Uterus (tissue), 4 donors: ENCODE measurements at places on chromosomes 16 and 17. TPM values are rescaled to one million over a fixed set of nuclear protein-coding genes. Genes with fewer than 3 reads are reported as not detected.

The COG4 gene
- total RNA-seq: 33.3 TPM

The FADS6 gene
- not detected for total RNA-seq

The CMC2 gene
- total RNA-seq: 22.3 TPM

The USP7 gene
- total RNA-seq: 223 TPM

The CCDC40 gene
- total RNA-seq: 0.88 TPM

The UNC45B gene
- total RNA-seq: 0.21 TPM

The FOXN1 gene
- not detected for total RNA-seq

- DNase-seq: no peak
- no peak overlapping the region for H3K27ac ChIP-seq
- H3K27me3 ChIP-seq: no peaks in the 10 kb centered on the region
- no peak overlapping the region for H3K4me3 ChIP-seq
Observed at GRCh38 chr17:79586131-79586530, 24.7 kb downstream of the RBFOX3 start.

DNA sequence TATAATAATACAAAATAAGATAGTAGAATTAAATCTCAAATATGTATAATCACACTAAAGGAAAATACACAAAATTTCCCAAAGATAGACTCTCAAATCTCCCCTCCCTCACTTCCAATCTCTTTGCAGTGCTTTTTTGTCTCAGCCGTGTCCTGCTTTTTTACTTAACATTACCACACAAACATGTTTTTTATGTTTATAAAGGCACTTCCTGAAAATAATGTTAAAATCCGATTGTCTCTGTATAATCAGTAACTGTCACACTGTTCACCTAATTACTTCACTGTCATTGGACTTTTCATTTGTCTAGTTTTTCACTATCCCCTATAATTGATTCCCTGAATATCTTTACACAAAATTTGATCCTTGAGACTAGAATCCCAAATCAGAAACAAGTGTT is 38.2 kb upstream of the ALDH3A2 start:
- DNase-seq: no peak
- no peaks in the 10 kb centered on the region for H3K4me1 ChIP-seq
- no peak overlapping the region for H3K27ac ChIP-seq
- H3K4me3 ChIP-seq: no peak overlapping the region
- no peaks in the 10 kb centered on the region for H3K36me3 ChIP-seq

DNA sequence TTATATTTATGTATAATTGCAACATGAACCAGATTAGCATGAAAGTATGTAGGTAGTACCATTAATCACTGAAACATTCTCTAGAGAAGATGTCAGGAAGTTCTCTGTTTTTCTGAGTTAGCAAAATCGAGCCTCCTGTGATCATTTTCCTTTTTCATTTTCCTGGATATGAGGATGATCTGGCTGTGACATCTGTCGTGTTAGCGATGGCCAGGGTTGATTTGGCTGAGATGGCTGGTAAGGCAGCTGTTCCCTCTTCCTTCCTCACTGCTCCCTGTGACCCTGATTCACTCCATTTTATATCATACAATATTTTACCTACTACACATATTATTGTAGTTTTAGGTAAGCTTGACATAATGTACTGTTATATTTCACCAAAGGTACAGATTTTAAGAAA is 10.3 kb downstream of the CNTNAP4 start:
- no peak overlapping the region for H3K4me3 ChIP-seq
- H3K4me1 ChIP-seq: no peaks in the 10 kb centered on the region
- H3K27me3 ChIP-seq: no peaks in the 10 kb centered on the region
- H3K27ac ChIP-seq: no peak overlapping the region

DNA sequence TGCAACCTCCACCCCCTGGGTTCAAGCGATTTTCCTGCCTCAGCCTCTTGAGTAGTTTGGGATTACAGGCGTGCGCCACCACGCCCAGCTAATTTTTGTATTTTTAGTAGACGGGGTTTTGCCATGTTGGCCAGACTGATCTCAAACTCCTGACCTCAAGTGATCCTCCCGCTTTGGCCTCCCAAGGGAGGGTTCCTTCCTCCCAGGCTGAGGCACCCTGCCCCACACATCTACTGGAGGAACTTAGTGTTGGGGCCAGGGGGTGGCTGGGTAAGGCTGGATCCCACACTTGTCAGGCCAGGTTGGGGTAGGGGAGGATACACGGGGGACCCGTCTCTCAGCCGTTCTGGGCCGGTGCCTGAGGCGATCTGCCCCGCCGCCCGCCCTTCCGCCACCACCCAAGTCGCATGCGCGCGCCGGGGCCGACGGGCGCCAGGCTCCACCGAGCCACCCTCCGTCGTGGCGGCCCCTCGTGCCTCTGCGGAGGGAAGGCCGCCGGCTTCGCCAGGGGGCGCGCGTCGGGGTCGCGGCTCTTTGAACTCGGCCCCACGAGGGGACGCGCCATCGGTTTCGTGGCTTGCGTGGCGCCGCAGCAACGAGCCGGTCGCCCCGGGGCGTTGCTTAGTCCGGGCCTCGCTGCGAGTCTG is 15.9 kb downstream of the GRB7 start:
- no peaks in the 10 kb centered on the region for H3K36me3 ChIP-seq
- H3K4me3 ChIP-seq: peak overlapping the region; percentile 72
- no peaks in the 10 kb centered on the region for H3K4me1 ChIP-seq
- no peaks in the 10 kb centered on the region for H3K27me3 ChIP-seq

- no peak for DNase-seq
- H3K4me1 ChIP-seq: no peaks in the 10 kb centered on the region
- H3K27ac ChIP-seq: no peak overlapping the region
- H3K36me3 ChIP-seq: no peaks in the 10 kb centered on the region
- H3K4me3 ChIP-seq: no peak overlapping the region
- no peaks in the 10 kb centered on the region for H3K27me3 ChIP-seq
Observed at GRCh38 chr16:47979616-47980182, 176.1 kb downstream of the ABCC12 start.

DNA sequence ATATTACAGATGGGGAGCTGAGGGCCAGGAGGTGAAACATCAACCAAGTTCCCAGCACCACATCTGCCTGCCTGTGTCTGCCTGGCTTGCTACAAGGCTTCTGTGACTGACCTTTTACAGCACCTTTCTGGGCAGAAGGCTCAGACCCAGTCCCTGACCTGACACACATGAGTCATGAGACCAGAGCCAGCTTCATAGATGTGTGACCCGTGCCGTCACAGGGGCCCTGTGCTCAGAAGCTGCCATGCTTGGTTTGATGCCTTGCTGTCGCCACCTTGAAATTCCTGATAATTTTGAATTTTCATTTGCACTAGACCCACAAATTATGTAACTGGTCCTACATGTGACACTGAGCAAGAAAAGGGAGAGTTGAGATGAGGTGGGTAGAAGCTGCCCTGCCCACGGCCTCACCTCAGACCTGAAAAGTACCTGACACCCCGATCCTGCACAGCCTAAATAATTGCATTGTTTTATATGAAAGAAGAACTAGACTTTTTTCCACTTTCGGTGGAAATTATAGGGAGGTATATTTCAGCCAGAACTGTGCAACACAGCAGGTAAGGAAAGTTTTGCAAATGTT is 13.3 kb upstream of the PECAM1 start:
- H3K27ac ChIP-seq: no peak overlapping the region
- H3K27me3 ChIP-seq: no peaks in the 10 kb centered on the region
- no peak for DNase-seq
- no peaks in the 10 kb centered on the region for H3K36me3 ChIP-seq
- no peak overlapping the region for H3K4me3 ChIP-seq

DNA sequence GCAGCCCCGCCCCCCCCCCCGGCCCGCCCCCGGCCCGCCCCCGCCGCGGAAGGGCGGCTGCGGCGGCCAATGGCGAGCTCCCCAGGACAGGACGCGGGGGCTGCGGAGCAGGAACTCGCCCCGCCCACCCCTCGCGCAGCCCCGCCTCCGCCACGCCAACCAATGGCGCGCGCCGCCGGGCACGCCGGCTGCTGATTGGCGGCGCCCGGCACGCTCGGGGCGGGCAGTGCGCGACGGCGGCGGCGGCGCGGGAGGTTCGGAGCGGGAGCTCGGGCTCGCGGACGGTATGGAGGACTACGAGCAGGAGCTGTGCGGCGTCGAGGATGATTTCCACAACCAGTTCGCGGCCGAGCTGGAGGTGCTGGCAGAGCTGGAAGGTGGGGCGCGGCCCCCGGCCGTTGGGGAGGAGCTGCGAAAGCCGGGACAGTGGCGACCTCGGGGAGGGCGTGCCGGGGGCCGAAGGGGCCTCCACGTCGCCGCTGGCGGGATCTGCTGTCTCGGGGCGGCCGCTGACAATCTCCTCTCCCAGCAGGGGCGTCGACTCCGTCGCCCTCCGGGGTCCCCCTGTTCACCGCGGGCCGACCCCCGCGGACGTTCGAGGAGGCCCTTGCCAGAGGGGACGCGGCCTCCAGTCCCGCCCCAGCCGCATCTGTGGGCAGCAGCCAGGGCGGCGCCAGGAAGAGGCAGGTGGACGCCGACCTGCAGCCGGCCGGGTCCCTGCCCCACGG is at the start of gene CHTF18:
Gene CHTF18, plus strand, starts transcription at position 222 of the 728 bp plus-strand sequence. Its CDS starts 65 bp downstream, at position 287.
- peak within 1 kb of the TSS; percentile 56 for H3K27ac ChIP-seq
- H3K36me3 ChIP-seq: no peaks in the 10 kb centered on the region
- no peaks in the 10 kb centered on the region for H3K4me1 ChIP-seq
- H3K4me3 ChIP-seq: peak within 1 kb of the TSS; percentile 69
- DNase-seq: peak; percentile 91

GRCh38 chr17:5610956-5611355 is 26.6 kb upstream of the NLRP1 start:
- no peak overlapping the region for H3K27ac ChIP-seq
- no peaks in the 10 kb centered on the region for H3K27me3 ChIP-seq
- DNase-seq: no peak
- no peaks in the 10 kb centered on the region for H3K36me3 ChIP-seq

DNA sequence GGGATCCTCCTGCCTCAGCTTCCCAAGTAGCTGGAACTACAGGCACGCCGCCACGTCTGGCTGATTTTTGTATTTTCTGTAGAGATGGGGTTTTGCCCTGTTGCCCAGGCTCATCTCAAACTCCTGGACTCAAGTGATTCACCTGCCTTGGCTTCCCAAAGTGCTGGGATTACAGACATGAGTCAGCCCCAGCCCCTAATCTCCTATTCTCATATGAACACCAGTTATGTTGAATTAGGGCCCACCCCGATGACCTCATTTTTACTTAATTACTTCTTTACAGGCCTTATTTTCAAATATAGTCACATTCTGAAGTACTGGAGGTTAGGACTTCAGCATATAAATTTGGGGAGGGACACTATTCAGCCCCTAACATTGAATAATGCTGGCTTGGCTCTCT is 49.2 kb downstream of the ZNRF1 start:
- H3K27me3 ChIP-seq: no peaks in the 10 kb centered on the region
- DNase-seq: no peak
- H3K36me3 ChIP-seq: no peaks in the 10 kb centered on the region
- no peaks in the 10 kb centered on the region for H3K4me1 ChIP-seq
- no peak overlapping the region for H3K4me3 ChIP-seq
- H3K27ac ChIP-seq: peak overlapping the region; percentile 2

GRCh38 chr16:78852081-78852635 is 748.4 kb downstream of the MAF start:
- H3K4me1 ChIP-seq: no peaks in the 10 kb centered on the region
- no peak for DNase-seq
- no peaks in the 10 kb centered on the region for H3K27me3 ChIP-seq
- no peak overlapping the region for H3K27ac ChIP-seq

DNA sequence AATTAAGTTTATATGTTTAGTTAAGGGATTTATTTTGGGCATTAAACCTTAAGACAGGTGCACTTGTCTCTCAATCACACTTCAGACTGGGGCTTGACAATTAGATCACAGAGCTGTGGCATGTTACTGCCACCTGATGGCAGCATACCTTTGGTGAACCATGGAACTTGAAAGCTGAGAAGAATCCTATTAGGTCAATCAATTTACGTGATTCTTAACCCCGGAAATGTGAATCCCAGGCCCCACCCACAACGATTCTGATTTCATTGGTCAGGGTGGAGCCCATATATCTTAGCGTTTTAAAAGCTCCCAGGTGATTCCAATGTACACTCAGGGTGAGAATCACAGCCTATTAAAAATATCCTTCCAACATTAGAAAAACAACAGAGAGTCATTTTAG is 91.0 kb downstream of the GSG1L start:
- no peak overlapping the region for H3K27ac ChIP-seq
- DNase-seq: no peak
- H3K4me1 ChIP-seq: no peaks in the 10 kb centered on the region
- no peak overlapping the region for H3K4me3 ChIP-seq

DNA sequence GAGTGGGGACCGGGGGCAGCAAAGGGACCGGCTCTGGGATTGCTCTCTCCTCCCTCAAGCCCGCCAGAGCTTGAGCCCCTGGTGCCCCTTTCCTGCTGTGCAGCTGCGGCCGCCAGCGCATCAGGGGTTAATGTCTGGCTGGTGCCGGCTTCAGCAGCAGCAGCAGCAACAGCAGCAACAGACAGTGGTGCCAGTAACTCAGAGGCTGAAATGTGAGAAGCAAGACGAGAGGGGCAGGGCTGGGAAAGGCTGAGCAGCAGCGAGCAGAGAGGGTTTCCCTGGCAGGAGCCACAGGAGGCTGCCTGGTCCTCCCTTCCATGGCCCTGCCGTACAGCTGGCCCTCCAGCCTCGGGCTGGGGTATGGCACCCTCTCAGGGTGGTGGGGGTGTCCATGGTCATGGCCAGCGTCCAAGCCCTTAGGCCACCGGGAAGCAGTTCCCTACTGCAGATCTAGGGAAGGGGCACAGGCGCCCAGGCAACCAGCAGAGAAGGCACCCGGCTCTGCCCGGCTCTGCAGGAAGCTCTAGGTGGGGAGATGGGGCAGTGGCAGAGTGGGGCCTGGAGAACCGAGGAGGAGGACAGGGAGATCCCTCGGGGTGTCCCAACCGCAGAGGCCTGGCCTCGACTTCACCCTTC is 21.1 kb upstream of the TFAP4 start:
- peak; percentile 62 for DNase-seq
- peaks cover 11% of the 10 kb centered on the region for H3K4me1 ChIP-seq
- no peaks in the 10 kb centered on the region for H3K36me3 ChIP-seq
- H3K27ac ChIP-seq: peak overlapping the region; percentile 70
- no peaks in the 10 kb centered on the region for H3K27me3 ChIP-seq

GRCh38 chr16:74439685-74440084 is 18.4 kb upstream of the CLEC18B start:
- DNase-seq: no peak
- H3K36me3 ChIP-seq: no peaks in the 10 kb centered on the region
- H3K27ac ChIP-seq: no peak overlapping the region
- no peaks in the 10 kb centered on the region for H3K27me3 ChIP-seq
- no peak overlapping the region for H3K4me3 ChIP-seq

GRCh38 chr17:31458829-31459228 is 67.4 kb downstream of the RAB11FIP4 start:
- no peak overlapping the region for H3K4me3 ChIP-seq
- H3K27ac ChIP-seq: no peak overlapping the region
- H3K4me1 ChIP-seq: no peaks in the 10 kb centered on the region
- no peaks in the 10 kb centered on the region for H3K36me3 ChIP-seq
- no peak for DNase-seq
- H3K27me3 ChIP-seq: no peaks in the 10 kb centered on the region
